ENCODE measurements at places on chromosomes 16 and 17.

- DNase-seq, result no peak
Measured at GRCh38 chr16:55151561-55152305, 172.3 kb upstream of the IRX6 start.

GRCh38 chr17:55722742-55723487 is at the start of gene TMEM100:
TMEM100 (minus strand) TSS chr17:55722864; CDS start chr17:55721070, 1,794 bp downstream.
- no peak for DNase-seq

DNA sequence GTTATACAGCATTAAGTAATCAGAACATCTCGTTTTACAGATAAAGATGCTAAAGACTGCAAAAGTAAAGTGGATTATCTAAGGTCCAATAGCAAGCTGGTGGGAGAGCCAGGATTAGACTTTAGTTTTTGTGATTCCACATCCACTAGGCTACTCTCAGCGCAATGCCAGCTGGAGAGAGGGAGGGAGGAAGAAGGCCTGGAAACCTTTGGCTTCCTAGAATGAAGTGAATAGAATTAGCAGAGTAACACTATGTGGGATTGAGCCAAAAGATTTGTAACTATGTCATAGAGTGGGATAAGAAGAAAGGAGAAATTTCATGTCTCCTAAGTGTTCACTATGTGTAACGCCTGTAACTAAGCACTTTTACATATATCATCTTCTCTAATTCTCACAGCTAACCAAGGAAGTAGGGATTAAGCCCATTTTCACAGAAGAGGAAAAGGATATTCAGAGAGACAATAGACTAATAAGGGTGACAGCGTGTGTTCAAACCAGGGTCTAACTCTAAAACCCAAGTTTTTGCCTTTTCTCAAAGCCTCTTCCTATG is 25.4 kb upstream of the NSRP1 start:
- DNase-seq, result peak; percentile 41

- DNase-seq, result no peak
Measured at GRCh38 chr16:66265048-66265415, 101.5 kb upstream of the CDH5 start.

- no peak for DNase-seq
Measured at GRCh38 chr17:82365606-82366295, 5.8 kb upstream of the UTS2R start.

- DNase-seq, result no peak
Measured at GRCh38 chr17:79803997-79804855, 7.3 kb upstream of the CBX8 start.

DNA sequence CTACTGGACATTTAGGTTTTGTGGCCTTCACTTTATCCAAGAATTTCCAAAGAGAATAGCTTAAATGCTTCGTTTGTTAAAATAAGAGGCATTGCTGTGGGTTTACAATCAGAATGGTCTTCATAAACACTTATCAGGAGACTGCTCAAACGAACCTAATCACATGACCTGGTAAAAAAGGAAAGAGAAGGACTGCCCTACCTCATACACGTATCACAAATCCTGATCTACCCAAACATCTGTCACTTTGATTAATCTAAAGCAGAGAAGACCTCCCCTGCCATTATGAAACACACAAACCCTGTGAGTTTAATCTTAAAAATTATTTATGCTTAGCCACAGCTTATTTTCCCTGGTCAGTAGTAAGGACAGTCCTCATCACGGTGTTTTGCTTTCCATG is 76.6 kb downstream of the PARN start:
- DNase-seq, result no peak

DNA sequence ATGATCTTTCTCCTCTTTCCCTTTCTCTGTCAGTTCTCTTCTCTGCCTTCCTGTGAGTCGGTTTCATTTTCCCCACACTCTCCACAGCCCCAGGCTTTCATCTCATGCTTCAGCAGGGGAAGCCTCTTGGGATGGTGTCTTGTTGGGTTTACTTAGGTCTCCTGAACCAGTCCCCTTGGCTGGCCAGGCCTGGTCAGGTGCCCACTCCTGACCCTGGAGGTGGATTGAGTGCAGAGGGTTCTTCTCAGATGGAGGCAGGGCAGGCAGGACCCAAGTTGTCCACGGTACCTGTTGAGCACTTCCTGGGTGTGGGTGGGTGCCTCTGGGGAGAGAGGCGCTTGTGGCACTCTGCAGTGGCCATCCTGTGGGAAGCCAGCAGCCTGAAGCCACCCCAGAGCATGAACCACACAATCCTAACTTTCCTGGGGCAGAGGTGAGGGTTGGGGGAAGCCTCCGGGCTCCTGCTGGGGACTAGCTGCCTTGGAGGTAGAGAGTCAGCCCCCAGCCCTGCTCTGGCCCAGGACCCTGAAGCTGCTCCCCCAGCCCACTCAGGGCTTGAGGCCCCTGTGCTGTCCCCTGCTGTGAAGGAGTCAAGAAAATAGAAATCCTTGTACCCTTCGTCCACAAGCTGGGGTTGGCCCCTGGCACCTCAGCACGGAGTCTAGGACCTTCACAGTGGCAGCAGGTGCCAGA is 2.0 kb upstream of the RAP1GAP2 start:
- no peak for DNase-seq

- DNase-seq, result no peak
Measured at GRCh38 chr17:30222721-30223175, 12.7 kb downstream of the SLC6A4 start.

GRCh38 chr17:49873466-49873865 is 25.6 kb upstream of the TAC4 start:
- DNase-seq, result no peak

- no peak for DNase-seq
Measured at GRCh38 chr17:82007495-82008257, 15.0 kb downstream of the CENPX start.

- no peak for DNase-seq
Measured at GRCh38 chr17:16050844-16051243, 51.2 kb downstream of the TTC19 start.

DNA sequence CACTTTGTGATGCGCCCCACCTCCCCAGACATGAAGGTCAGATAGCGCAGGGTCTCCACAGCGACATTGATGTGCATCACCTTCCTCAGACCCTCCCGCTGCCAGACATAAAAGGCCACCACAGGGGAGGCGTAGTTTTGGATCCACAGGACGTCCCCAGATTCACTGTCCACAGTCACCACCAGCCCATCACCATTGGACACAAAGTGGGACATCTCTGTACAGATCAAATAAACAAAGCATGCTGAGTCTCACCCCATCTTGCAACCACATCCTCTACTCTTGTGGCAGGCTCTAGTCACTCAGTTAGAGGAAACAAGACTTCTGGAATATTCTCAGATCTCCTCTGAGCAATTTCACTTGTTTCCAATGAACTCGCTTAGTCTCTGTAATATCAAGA is 46.3 kb upstream of the ICAM2 start:
- no peak for DNase-seq

DNA sequence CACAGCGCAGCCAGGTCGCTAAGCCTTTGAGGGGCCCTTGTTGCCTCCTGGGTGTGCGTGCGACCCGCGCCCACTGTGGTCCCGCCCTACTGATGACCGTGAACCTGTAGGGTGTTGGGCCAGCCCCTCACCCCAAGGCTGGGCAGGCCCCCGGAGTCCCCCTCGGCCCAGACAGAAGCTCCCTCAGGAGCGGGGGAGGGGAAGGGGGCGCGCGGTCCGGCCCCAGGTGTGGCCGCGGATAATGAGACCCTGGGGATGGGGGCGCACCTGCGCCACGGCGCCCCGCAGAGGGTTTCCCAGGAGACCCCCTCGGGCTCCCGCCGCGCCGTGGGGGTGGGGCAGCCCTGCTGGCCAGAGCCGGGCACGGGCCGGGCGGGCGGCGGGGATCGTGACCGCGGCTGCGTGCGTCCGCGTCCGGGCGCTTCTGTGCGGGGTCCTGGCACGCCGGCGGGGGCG is 358 bp upstream of the ARHGDIG start:
- peak; percentile 52 for DNase-seq

- peak; percentile 1 for DNase-seq
Measured at GRCh38 chr16:22888791-22889190, 74.8 kb downstream of the HS3ST2 start.

- DNase-seq, result peak; percentile 12
Measured at GRCh38 chr16:27505297-27506236, 44.1 kb downstream of the GTF3C1 start.

DNA sequence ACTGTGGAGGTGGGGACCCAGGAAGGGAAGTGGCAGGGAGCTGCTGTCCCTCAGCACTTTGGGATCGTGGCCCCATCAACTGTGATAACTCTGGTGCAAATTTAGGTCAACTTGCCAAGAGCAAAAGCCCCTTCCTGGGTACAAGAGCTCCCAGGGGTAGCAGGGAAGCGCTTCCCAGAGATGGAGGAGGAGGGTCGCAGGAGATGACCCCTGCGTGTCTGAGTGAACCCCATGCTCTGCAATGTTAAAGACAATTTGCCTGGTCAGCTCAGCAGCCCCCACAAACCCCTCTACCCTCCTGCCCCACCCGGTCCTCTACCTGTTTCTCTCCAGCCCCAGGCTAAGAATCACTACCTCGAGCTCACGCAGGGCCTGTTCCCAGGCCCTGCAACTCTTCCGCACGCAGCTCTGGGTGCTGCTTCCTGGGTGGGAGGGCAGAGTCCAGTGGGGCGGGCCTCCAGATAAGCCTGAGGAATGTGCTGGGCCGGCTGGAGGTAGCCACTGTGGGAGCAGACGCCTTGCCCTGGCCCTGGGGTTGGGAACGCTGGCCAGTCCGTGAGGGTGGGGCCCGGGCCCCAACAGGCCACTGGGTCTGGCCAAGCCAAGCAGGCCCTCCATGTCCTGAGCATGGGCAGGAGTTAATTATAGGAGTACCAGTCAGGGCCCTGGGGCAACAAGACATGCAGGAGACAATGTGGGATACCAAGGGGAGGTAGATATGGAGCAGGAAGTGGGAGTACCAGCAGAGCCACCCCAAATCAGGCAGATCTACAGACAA is 6.1 kb downstream of the DOK4 start:
- DNase-seq, result peak; percentile 72

DNA sequence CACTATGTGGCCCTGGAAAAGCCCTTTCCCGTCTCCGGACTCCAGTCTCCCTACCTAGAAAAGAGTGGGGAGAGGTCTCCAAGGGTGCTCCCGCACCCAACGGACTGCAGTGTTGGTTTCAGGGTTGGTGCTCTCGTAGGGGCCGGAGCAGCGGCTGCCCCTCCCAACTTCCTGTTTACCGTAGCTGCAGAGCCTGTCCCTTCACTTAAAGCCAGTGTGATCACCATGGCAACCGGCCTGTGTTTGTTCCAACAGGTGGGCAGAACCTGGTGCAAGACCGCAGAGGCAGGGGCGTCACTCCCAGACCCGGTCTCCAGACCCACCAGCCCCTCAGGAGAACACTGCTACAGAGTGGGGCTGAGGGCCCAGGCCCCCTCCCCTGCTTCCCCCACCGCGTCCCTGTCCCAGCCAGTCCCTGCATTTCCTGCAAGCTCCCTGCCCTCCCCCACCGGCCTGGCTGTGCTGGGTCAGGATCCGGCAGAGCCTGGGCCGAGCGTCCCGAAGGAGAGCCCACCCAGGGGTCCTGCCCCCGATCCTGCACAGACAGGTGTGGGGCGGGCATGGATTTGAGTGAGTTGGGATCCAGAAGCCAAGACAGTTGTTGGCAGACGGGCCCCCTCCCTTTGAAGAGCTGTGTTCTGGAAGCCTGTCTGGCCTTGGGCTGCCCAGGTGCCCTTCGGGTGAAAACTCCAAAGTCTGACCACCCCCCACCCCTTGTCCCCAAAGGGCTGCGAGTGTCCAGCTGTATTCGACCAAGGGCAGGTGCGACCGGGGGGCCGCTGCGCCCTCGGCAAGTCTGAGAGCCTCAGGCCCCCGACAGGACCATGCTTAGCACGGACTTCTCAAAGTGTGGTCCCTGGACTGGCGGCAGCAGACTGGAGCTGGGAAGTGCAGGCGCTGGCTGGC is 1.5 kb upstream of the BAIAP3 start:
- DNase-seq, result no peak

DNA sequence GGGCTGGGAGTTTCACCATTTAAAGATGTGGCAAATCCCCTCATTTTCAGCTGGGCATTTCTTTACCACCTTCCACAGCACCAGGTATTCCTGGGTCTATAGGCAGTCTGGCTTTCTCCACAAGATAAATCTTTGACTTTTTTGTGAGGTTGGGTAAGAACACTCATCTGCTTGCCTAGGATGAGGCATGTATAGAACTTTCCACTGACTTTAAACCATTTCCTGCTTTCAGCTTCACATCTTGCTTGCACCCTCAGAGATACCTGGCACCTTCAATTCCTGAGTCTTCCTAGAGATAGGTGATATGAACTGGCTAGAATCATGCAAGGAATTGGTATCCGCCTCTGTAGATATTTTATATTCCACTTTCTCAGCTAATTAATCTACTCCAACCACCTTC is 27.9 kb downstream of the SMURF2 start:
- no peak for DNase-seq

GRCh38 chr17:44546671-44547606 is 10.3 kb upstream of the FZD2 start:
- DNase-seq, result peak; percentile 57

DNA sequence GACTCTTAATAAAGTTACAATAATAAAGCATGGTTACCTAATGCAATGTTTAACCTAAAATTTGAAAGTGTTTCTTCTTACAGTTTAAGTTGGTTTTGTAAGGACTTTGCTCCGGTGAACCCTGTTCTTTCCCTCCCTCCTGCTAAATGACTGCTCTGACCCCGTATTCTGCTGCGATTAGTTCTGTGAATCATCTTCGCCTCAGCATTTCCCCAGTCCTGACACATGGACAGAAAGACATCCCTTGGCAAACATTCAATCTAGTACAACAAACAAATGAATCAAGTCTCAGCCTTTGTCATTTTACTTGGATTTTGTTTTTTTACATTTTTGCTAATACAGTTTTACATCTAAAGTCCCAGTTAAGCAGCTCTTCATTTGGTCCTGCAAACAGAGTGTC is 15.4 kb downstream of the KCNJ2 start:
- DNase-seq, result no peak

- no peak for DNase-seq
Measured at GRCh38 chr17:55708175-55708974, 14.3 kb downstream of the TMEM100 start.

DNA sequence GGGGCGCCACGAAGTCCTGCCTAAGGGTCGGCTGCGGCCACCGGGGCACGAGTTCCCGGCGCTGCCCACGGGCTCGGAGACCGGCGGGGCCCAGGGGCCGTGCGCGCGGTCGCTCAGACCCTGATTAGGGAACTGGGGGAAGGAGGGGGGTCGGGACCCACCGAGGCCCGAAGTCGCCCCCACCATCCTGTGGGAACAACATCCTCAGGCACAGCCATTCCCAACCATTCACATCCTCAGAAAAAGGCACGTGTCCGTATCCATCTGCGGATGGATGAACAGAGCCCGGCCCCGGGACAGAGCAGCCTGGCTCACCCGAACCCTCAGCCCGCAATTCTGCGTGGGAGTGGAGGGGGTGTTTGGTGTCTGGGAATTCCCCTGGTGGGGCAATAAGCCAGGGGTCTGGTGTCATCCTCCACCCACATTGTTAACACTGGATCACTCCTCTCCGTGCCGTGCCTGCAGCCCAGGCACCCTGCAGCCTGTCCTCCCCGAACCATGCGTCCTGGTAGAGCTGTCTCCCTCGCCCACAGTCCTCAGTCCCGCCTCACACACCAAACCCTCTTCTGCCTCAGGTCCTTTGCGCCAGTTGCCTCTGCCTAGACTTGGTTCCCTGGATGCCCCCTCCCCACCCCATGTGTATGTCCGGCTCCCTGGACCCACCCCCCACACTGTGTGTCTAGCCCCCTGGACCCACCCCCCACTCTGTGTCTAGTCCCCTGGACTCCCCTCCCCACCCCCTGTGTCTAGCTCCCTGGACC is 789 bp upstream of the CCDC57 start:
- peak; percentile 87 for DNase-seq

- no peak for DNase-seq
Measured at GRCh38 chr17:21278450-21279197, 5.9 kb upstream of the MAP2K3 start.
